ENCODE measurements at places on chromosomes 7 and 10. TPM values are rescaled to one million over a fixed set of nuclear protein-coding genes. Genes with fewer than 3 reads are reported as not detected.

ERVW-1 gene
- total RNA-seq, result not detected

GARIN1A gene
- total RNA-seq, result not detected

ZNF365 gene
- 1.2 TPM for total RNA-seq

DLX5 gene
- total RNA-seq, result not detected

WNT8B gene
- not detected for total RNA-seq

ATXN7L1 gene
- 3.7 TPM for total RNA-seq

SYCE1 gene
- not detected for total RNA-seq

FAM25A gene
- not detected for total RNA-seq

TMEM213 gene
- not detected for total RNA-seq
